Thymus (tissue), 14 donors: ENCODE measurements at places on chromosomes 3 and 15. TPM values are rescaled to one million over a fixed set of nuclear protein-coding genes. Genes with fewer than 3 reads are reported as not detected.

DNA sequence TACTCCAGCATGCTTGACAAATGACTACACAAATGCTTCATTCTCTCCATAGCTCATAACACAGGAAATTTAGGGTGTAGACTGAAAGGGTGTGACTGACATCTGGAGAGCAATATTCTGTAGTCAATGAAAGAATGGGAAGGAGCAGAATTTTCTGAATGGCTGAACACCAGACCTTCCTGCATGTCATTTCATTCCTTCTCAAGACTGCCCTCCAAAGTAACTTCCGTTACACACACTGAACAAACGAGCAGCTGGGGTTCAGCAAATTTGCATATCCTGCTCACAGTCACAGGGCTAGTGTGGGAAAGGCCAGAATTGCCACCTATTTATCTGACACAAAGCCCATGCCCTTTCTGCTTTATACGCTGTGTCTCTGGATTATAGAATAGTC is 325.0 kb upstream of the CFAP20DC start:
- peak; percentile 23 for DNase-seq

The NR2E3 gene
- 0.05 TPM for polyA plus RNA-seq

The TMEM207 gene
- polyA plus RNA-seq, result not detected

DNA sequence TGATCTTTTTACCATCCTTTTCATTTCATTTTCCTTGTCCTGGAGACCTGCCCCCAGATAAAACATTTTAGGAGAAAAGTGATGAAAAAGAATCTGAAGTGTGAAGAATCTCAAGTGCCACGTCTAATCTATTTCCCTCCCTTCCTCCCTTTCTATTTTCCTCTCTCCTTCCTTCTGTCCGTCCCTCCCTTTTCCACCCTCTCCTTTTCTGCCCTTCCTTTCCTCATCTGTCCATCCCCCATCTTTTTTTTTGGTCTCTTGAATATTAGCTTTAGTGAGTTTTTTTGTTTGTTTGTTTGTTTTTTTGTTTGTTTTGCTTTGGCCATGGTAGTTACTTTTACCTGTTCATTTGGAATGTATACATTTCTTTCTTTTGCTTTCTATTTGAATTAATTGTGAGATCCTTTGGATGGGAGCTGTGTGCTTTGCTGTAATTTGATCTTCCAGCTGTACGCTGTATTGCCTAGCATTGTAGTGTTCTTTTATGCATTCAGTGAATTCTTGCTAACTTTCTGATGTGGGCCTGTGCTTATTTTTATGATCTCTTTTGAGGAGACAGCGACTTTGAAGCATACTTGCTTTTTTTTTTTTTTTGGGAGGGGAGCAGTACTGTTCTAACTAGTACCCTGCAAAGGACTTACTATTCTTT is 19.2 kb downstream of the CDIN1 start:
- no peak for DNase-seq

DNA sequence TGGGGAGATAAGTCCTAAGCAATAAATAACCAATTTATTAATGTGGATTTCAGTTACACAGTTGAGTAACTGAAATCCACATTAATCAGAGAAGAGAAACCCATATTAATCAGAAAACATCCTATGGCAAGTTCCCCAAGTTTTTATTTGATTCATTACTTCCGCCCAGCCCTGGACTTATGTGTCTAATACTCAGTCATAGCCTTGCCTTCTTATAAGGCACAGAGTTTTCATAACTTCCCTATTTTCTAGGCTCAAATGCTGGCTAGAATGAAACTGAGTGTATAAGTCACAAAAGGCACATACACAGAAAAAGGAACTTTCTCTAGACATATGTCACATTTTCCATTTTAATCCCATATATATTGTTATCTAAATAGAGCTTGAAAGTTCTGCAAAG is 28.8 kb downstream of the CD47 start:
- DNase-seq, result no peak

DNA sequence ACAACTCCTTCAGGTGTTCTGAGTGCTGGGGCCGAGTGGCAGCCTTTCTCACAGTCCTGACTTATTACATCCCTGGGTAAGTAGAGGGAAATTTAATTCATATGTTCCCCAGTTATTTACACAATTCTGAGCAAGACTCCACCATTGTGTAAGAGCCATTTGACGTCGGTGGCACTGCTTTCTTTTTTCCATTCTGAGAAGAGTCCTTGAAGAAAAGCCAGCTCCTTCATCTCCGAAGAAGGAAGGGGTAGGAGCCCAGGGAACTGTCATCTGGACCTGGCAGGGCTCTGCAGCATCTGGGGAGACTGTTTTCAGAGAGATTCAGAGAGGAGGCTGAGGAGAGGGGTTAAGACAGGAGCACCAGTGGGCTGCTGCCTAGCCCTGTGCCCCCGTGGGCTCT is 22.6 kb upstream of the MASP1 start:
- no peak for DNase-seq

DNA sequence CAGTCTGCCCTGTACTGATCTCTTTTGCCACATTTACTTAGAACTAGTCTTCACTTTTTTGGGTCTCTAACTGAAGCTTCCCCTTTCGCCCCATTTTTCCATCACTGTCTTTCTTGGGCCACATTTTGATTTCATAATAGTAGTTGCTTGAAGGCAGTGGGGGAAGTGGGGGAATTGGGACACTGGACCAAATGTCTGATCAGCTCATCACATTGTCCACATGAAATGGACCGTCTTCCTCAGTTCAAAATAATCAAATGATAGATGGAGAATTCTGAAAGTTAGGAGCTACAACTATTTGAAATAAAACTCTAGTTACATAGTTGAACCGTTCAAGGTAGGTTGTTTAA is 747 bp downstream of the PDCD6IP start:
- DNase-seq, result no peak
